ENCODE measurements at places on chromosomes 7 and 10. TPM values are rescaled to one million over a fixed set of nuclear protein-coding genes. Genes with fewer than 3 reads are reported as not detected.
A peak's percentile ranks its signal among the peaks of the same experiment; 100 is the strongest.

- no peak for DNase-seq
These were observed 74.8 kb downstream of the HIPK2 start for GRCh38 chr7:139702811-139703486.

DNA sequence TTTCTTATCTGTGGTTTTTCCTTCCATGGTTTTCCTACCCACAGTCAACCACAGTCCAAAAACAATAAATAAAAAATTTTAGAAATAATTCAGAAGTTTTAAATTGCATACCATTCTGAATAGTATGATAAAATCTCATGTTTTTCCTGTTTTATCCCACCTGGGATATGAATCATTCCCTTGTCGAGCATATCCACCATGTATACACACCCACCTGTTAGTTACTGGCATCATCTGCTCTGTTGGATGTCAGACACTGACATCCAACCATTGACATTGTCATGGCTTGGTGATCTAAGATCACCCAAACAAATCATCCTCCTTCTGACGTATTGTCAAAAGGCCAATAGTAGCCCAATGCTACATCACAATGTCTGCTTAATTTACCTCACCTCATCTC is 749.8 kb downstream of the TNS3 start:
- DNase-seq: no peak

DNA sequence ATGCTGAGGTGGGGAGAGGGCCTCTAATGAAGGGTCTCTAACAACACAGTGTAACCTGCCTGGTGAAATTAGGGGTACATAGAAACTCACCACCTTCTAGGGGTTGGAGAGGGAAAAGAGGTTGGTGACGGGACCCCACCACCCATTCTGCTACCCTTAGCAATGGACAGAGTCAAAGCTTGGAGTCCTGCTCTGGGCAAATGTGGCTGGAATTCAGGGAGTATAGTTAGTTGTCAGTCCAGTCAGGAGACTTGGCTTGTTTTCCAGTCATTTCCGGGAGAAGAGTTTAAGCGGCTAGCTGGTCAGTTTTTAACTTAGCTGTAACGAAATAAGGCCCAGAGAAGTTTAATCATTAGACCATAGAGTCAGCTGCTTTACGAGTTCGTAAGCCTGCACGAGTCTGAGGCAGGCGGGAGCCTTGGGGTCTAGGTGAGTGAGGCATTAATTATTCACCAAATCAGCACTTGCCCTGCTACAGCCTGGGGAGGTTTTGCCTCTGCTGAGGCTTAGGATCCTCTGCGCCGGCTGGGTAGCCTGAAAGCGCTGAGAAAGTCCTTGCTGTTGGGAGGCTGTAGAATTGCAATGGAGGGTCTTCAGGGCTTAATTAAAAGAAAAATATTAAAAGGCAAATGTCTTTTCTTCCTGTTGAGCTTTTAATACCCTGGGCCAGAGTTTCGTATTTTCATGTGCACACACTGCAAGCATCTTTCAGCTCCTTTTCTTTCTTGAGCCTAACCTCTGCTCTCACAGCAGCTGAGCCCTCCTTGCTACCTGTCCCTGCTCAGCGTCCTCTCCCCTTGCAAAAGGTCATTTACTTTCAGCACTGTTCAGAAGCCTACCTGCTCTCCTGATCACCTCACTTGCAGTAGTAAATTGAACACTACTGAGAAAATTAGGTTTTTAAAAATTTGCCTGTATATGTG is 1.5 kb upstream of the LAMB1 start:
- DNase-seq: no peak

DNA sequence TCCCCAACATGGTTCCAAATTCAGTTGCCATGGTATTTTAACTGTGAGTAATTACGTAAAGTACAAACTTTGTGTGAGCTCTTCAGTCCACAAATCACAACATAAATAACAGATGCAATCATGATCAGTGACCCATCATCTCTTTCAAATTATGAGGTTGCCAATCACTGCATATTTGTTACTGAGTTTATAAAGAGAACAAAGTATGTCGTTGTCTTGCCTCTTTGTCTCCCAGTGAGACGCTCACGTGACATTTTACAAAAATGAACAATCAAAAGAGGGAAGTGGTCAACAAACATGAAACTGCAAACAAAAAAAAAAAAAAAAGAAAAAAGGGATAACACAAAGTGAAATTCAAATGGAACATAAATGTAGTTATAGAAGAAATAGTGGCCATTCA is 122.7 kb upstream of the PDSS1 start:
- no peak for DNase-seq

- DNase-seq: peak; percentile 61
These were observed 117.1 kb downstream of the DYNC2I1 start for GRCh38 chr7:158973440-158973839.

- DNase-seq: peak; percentile 48
These were observed 14.6 kb downstream of the EPC1 start for GRCh38 chr10:32332299-32332750.

DNA sequence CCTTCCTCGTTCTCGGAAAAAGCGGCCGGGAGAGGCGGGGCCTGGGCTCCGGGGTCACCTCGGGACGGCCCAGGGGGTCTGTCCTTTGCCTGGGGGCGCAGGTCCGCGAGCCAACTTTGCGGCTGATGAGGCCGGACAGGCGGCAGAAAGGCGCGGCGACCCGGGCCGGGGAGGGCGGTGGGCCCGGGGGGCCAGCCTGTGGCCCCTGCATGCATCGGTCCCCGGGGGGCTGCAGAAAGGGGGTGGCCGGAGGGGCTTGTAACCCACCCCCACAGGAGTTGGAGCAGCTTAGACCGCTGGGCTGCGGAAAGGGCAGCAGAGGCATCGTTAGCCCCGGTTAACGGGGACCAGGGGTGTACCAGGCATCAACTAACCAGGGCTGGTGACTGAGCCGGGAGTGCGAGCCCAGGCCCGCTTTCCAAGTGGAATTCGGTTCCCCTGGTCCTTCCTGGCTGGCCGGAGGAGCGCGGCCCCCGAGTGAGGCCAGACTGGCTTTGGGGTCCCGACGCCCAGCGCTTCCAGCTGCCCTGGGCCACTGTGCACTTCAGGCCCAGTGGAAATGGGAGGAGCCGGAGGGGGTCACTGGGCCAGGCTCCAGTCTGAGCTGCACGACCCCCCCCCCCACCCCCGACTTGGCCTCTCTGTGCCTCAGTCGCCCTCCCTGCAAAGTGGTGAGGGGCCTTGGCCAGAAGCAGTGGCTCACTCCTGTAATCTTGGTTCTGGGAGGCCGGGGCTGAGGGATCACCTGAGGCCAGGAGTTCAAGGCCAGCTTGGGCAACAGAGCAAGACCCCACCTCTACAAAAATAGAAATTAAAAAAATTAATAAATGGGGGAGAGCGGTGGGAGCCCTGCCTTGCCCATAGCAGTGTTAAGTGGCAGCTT is 919 bp downstream of the SLC29A4 start:
- DNase-seq: no peak

GRCh38 chr10:88565072-88565471 is 18.0 kb downstream of the RNLS start:
- DNase-seq: no peak

- DNase-seq: no peak
These were observed 324.8 kb downstream of the SFMBT2 start for GRCh38 chr10:7085913-7086589.

DNA sequence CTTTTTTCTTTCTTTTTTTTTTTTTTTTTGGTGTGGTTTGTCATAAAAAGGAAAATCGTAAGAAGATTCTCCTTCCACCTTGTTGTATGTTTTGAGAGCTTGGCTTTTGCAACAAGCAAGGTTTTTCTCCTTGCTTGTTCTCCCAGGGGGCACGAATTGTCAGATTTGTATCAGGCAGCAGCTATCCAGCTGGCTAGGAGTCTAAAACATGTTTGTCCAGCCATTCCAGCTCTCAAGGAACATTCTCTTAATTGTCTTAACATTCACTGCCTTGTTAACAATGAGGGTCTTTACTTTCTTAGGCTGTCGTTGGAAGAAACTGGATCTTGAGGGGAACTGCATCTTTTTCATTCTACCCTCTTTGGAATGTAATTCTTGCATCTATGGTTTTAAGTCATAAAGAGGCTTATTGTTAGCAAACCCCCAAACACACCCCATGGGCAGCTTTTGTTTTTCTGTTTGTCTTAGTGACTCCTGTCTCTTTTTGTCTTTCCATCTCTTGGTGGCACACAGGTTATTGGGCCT is 14.6 kb downstream of the SHTN1 start:
- no peak for DNase-seq

The ASB10 gene
- not detected for total RNA-seq

The GIMAP7 gene
- total RNA-seq: 212 TPM

The GHRHR gene
- total RNA-seq: not detected

The MALRD1 gene
- not detected for total RNA-seq

The HTRA1 gene
- 0.26 TPM for total RNA-seq

The MYL7 gene
- total RNA-seq: not detected
